SK-N-DZ (cell line): ENCODE measurements at places on chromosomes 2 and 18.

DNA sequence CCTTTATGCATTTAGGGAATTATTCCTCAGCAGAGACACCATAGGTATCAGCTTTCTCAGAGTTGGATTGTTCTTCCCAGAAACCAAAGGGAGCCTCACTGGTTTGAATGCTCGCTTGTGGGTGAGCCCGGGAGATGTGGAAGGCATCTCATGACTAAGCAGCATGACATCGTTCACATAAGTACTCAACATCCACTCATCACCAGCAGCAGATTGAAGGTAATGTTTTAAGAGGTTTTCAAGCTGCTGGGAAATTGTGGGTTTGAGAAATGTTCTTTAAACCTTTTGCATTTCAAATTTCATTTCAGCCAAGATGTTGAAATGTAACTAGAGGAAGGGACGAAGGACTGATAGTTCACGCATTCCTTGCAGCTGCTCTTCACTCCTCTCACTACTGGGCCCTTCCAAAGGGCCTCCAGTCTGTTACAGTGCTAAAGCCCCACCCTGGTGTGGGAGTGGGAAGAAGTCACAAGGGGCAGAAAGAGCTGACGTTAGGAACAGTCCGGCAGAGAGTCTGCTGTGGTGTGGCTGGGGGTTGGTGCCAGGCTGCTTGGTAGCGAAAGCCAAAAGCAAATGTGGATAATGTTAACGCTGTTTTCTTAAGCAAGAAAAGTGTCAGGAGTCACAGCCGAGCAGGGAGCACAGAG, 324.5 kb upstream of the EPHA4 start:
- no peak for DNase-seq

- no peak for DNase-seq
These were observed 65.4 kb downstream of the TRPM8 start for GRCh38 chr2:233982421-233983121.

DNA sequence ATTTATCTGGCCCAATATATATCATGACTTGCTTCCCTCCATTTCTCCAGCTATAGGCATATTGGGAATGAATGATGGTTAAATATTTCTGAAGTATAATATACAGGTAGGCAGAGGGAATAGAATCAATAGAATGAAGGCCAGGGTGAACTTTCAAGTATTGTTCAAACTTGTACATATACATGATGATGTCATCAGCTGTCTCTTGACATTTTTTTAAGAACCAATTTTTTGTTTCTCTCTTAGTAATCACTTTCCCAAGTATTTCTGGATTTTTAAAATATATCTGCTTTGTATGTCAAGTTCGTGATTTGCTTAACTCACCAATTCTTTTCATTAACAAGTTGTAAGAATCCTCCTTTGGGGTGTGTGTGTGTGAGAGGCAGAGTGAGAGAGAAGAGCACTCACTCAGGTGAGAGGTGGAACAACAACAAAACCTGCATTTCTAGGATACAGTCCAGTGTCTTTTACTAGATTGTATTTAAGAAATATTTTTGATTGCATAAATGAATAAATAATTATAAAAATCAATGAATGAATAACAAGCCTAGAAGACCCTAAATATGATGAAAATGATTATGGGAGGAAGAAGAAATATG, 1239.1 kb downstream of the LRP1B start:
- no peak for DNase-seq

DNA sequence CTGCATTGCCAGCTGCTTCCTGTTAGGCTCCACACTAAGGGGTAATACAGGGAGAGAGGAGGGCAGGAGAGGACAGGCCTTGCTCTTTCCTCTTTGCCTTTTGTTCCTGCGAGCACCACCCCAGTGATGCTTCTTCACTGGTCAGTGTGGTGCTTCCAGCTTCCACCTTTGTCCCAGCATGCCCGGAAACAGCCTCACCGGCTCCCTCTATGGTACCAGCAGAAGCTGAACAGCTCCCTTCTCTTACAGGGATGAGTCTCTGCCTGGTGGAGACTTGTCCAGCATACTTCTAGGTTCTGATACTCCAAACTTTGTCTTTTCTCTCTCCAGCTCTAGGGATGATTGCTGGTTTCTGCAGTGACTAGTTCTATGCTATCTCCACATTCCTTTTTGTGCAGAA, 413.3 kb downstream of the TSN start:
- no peak for DNase-seq

GRCh38 chr2:235053651-235054050, 101.8 kb downstream of the SH3BP4 start:
- DNase-seq = no peak

GRCh38 chr2:151655663-151656398, 78.4 kb downstream of the NEB start:
- peak; percentile 37 for DNase-seq
